ENCODE measurements at places on chromosomes 4 and X.

GRCh38 chr4:112214390-112215264 lies 17.0 kb upstream of the AP1AR start:
- no peak for DNase-seq

GRCh38 chr4:48604527-48604926 lies 114.5 kb downstream of the ZAR1 start:
- DNase-seq = no peak

DNA sequence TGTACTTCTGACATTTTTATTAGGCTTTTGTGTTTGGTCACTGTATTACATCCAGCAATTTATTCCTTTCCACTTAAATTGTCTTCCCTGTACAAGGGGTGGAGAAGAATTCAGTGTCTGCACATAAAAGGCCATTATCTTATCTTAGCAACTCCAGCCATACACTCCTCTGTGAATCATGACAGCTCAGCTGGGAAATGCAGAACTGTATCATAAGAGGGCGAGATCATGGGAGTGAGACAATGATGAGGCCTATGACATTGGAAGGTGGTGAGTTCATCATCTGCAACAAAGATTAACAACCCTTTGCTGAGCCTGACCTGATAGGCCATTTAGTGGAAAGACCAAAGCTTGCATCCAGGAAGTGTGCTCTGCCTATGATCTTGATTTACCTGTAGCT lies 33.3 kb downstream of the SLIT2 start:
- DNase-seq = no peak

DNA sequence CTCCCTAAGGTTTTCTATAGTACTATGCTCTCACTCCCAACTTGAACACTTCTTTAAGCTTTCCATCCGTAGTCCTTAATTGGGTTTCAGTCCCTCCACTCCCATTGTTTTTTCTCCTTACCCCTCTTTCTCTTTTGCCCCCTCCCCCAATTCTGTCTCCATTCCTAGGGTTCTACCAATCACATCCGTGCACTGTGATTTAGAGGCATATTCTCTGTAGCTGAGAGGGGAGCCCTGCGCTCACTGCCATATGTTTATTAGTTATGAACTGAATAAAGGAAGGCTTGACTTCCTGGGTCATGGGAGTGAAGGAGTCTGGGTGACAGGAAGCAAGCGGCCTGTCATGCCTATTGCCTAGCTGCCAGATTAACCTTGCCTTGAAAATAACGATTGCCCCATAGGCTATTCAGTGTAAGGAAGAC lies 471 bp downstream of the MCTS1 start:
- DNase-seq = no peak

- peak; percentile 89 for DNase-seq
These were observed 23.6 kb upstream of the YTHDC1 start for GRCh38 chr4:68373513-68373912.

DNA sequence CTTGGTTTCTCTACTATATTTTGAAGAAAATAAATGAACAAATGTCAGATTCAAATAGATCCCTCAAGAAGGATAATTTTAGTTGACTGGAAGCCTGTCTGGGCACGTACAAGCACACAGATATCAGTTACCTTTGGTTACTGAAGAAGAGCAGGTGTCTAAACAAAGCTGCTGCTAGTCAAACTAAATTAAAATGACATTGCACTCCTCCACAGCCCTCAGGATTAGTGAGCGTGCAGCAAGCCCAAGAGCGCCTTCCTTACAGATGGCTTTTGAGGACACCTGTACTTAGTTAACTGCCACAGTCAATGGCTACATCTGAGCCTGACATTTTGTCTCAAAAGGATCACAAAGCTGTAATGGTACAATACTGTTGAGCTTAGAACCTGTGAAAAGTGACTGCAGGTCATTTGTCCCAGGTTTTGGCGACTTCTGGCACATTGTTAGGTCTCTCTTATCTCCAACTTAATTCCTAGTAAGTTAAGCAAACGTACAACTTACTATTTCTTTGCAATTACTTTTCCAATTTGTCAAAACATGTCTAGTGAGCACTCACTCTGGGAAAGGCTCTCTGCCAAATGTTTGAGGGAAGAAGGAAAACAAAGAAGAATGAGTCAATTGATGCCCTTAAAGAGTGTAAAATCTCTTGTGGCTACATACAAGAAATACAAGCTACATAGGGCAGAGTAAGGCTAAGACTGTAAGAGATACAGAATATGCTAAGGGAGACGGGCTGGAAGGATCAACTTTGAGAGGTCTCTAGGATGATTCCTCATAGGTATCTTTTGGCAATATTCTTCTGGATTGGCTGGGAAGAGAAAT lies 25.6 kb upstream of the DAPP1 start:
- no peak for DNase-seq

- DNase-seq = no peak
These were observed 2.4 kb upstream of the HOPX start for GRCh38 chr4:56683455-56683854.

- DNase-seq = no peak
These were observed 133.2 kb downstream of the NLGN4X start for GRCh38 chrX:6095469-6095868.

DNA sequence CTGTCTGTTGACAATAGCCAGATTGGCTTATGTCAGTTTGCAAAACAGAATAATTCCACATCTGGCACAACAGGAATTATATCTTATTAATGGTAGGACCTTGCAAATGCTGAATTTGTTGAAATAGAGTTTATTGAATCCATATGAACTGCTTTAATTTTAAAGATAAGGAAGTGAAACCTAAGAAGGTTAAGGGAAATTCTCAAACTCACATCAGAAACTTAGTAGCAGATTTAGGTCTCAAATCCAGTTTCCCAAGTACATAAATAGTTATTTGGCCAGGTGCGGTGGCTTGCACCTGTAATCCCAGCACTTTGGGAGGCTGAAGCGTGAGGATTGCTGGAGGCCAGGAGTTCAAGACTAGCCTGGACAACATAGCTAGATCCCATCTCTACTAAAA lies 117.1 kb downstream of the HNRNPD start:
- DNase-seq = no peak

DNA sequence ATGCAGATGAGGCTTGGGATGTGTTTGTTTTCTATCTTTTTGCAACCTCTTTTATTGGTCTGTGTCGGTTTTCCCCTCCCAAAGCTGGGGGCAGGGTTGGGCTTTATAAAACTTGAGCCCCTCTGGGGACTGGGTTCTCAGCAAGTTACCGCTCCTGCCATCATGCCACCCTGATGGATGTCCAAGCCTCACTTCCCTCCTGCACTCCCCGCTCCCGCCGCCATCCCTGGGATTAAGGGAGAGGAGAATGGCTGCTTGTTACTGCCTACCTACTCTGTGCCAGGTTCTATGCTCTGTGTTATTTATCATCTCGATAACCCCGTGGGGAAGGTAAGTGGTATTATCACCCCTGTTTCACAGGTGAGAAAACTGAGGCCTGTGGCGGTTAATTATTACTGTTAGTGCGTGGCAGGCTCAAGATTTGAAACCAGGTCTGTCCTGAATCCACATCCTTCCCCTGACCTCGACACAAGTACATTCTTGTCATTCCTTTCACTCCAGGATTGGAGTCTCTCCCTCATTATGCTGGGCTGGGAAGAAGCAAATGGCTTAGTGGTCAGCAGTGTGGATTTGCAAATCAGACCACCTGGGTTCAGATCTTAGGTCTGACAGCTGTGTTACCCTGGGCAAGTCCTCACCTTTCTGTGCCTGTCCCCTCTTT lies 4.5 kb downstream of the UBA1 start:
- no peak for DNase-seq

GRCh38 chrX:13212191-13212651 lies 107.6 kb downstream of the ATXN3L start:
- no peak for DNase-seq

DNA sequence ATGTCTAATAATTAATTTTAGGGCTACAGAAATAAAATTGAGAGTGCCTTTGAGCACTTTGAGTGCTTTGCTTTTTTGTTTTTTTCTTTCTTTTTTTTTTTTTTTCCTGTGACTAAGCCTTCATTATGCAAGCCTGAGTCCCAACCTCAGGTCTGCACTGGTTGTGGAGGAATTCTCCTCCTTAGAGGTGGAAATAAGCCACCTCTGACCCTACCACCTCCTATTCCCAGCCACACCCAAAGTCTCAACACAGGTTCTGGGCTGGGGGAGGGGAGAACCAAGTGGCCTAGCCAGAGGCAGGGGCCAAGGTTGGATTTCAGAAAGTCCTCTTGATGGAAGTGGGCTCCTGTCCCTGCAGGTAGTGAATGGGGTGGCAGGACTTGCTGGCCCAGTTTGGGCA lies 180.2 kb downstream of the ARAP2 start:
- DNase-seq = no peak
